ENCODE measurements at places on chromosomes 1 and 21.
A peak's percentile ranks its signal among the peaks of the same experiment; 100 is the strongest.

DNA sequence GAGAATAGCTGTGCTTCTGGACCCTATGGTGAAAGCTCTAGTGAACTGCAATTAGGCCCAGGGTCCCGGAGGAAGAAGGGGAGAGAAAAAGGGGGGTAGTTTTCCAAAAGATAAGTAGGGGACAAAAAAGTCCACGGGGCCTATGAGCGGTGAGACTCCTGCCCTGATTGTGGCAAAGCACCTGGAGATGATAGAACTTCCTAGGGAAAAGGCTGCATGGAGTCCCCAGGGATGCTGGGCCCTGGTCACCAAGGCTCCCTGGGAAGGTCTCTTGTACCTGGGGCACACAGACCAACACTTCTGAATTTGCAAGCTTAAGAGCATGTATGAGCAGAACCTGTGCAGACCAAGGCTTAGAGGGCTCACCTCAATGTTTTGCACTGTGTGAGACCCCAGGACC, 5.4 kb upstream of the SHISA4 start:
- no peaks in the 10 kb centered on the region for H3K27me3 ChIP-seq
- peaks cover 4% of the 10 kb centered on the region for H3K4me1 ChIP-seq
- no peak overlapping the region for H3K4me3 ChIP-seq
- H3K36me3 ChIP-seq: no peaks in the 10 kb centered on the region
- no peak overlapping the region for H3K27ac ChIP-seq

GRCh38 chr1:8844501-8845006, 27.1 kb upstream of the RERE start:
- no peaks in the 10 kb centered on the region for H3K27me3 ChIP-seq
- H3K4me1 ChIP-seq: no peaks in the 10 kb centered on the region
- DNase-seq: no peak
- H3K36me3 ChIP-seq: no peaks in the 10 kb centered on the region
- no peak overlapping the region for H3K4me3 ChIP-seq

- no peaks in the 10 kb centered on the region for H3K36me3 ChIP-seq
- no peak overlapping the region for H3K4me3 ChIP-seq
- DNase-seq: peak; percentile 86
- peak overlapping the region; percentile 3 for H3K27ac ChIP-seq
Observed at GRCh38 chr21:38351961-38352521, 95.2 kb downstream of the KCNJ15 start.

- DNase-seq: peak; percentile 37
- no peak overlapping the region for H3K4me3 ChIP-seq
- H3K27me3 ChIP-seq: no peaks in the 10 kb centered on the region
- H3K27ac ChIP-seq: no peak overlapping the region
- no peaks in the 10 kb centered on the region for H3K4me1 ChIP-seq
Observed at GRCh38 chr1:187891993-187892682, 1063.4 kb downstream of the PLA2G4A start.

DNA sequence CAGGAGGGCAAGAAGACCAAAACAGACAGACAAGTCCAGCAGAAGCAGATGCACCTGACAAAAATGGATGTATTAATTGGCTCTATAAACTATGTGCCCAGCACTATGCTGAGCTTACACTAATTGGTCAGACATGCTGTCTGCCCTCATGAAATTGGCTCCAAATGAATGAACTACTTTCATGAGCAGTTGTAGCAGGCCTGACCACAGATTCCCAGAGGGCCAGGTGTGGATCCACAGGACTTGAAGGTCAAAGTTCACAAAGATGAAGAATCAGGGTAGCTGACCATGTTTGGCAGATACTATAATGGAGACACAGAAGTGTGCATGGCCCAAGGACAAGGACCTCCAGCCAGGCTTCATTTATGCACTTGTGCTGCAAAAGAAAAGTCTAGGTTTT, 14.5 kb downstream of the SLAMF7 start:
- DNase-seq: no peak
- no peak overlapping the region for H3K4me3 ChIP-seq
- no peak overlapping the region for H3K27ac ChIP-seq
- H3K4me1 ChIP-seq: no peaks in the 10 kb centered on the region
- H3K27me3 ChIP-seq: no peaks in the 10 kb centered on the region

GRCh38 chr1:202194328-202194648, 689 bp downstream of the LGR6 start:
- no peaks in the 10 kb centered on the region for H3K36me3 ChIP-seq
- H3K27ac ChIP-seq: no peak overlapping the region
- no peak overlapping the region for H3K4me3 ChIP-seq
- peaks cover 17% of the 10 kb centered on the region for H3K27me3 ChIP-seq
- no peak for DNase-seq
- H3K4me1 ChIP-seq: no peaks in the 10 kb centered on the region

DNA sequence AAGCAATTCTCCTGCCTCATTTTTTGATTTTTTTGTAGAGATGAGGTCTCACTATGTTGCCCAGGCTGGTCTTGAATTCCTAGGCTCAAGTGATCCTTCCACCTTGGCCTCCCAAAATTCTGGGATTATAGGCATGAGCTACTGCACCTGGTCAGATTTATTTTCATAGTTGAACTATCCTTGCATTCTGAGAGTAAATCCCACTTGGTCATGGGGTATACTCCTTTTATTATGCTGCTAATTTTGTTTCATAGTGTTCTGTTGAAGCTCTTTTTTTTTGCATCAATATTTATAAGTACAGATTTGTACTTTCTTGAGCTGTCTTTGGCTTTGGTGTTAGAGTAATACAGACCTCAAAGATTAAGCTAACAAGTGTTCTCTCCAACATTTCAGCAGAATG, 12.8 kb upstream of the CCSAP start:
- H3K4me1 ChIP-seq: no peaks in the 10 kb centered on the region
- no peak overlapping the region for H3K27ac ChIP-seq
- H3K36me3 ChIP-seq: no peaks in the 10 kb centered on the region
- H3K27me3 ChIP-seq: no peaks in the 10 kb centered on the region
- H3K4me3 ChIP-seq: no peak overlapping the region

DNA sequence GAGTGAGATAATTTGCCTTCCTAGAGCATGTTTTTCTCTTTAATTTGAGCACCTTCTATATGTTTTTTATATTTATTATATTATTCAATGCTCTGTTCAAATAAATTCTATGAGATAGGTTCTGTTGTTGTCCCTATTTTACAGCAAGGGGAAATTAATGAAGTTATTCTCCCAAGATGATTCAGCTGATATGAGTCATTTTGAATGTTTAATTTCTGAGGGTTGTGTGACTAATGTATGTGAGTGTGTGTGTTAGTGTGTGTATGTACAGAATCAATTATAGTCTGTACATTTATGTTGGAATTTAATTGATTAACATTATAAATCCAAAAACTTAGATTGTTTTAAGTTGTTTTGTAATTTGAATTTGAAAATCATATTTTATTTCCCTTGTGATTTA, 1536.7 kb upstream of the B3GALT2 start:
- no peaks in the 10 kb centered on the region for H3K4me1 ChIP-seq
- H3K4me3 ChIP-seq: no peak overlapping the region
- no peak overlapping the region for H3K27ac ChIP-seq
- no peaks in the 10 kb centered on the region for H3K27me3 ChIP-seq
- H3K36me3 ChIP-seq: no peaks in the 10 kb centered on the region

GRCh38 chr21:39924577-39925308, 57.5 kb downstream of the PCP4 start:
- H3K27ac ChIP-seq: no peak overlapping the region
- H3K4me1 ChIP-seq: no peaks in the 10 kb centered on the region
- H3K36me3 ChIP-seq: no peaks in the 10 kb centered on the region
- H3K4me3 ChIP-seq: no peak overlapping the region

- DNase-seq: no peak
- no peak overlapping the region for H3K27ac ChIP-seq
- H3K27me3 ChIP-seq: no peaks in the 10 kb centered on the region
Observed at GRCh38 chr1:229028544-229028943, 242.4 kb upstream of the RAB4A start.

GRCh38 chr1:78340006-78340405, 150.8 kb upstream of the PTGFR start:
- H3K4me1 ChIP-seq: no peaks in the 10 kb centered on the region
- DNase-seq: no peak
- H3K36me3 ChIP-seq: no peaks in the 10 kb centered on the region
- H3K4me3 ChIP-seq: no peak overlapping the region

- H3K36me3 ChIP-seq: no peaks in the 10 kb centered on the region
- no peak overlapping the region for H3K27ac ChIP-seq
- H3K4me3 ChIP-seq: no peak overlapping the region
- H3K27me3 ChIP-seq: no peaks in the 10 kb centered on the region
Observed at GRCh38 chr1:156367383-156368156, 1.4 kb upstream of the RHBG start.

DNA sequence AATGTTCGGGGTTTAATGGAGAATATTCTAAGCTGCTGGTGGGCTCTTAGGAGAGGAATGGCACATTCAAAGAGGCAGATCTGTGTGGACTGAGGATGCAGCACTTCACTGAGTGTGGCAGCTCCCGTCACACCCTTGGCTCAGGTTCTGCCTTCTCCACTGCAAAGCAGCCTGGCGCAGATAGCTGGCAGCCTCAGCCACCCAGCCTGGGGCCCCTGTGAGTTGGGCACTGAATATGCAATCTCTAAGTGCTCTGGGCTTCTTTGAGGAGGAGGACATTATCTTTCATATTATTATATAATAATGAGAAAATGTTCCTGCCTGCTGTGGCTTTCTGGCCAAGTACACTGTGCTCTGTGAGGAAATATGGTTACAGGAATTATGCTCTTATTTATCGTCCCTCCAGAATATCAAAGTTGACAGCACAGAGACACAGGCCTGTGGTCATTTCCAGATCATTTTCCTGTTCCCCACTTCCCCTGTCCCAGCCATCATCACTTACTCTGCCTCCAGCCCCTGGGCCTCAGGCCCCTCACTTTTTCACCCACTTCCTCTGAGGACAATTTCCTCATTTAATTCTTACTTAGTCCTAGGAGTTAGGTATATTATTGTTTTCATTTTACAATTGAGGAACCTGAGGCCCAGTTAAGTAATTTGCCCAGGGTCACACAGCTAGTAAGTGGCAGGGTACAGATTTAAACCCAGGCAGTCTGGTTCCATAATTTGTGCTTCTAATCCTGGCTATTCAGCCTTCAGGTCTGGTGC, 53.6 kb downstream of the MAB21L3 start:
- no peak for DNase-seq
- H3K27ac ChIP-seq: no peak overlapping the region
- no peaks in the 10 kb centered on the region for H3K27me3 ChIP-seq
- no peaks in the 10 kb centered on the region for H3K36me3 ChIP-seq

GRCh38 chr1:159140474-159140873, 30.9 kb upstream of the CADM3 start:
- H3K27ac ChIP-seq: no peak overlapping the region
- H3K4me1 ChIP-seq: no peaks in the 10 kb centered on the region
- no peaks in the 10 kb centered on the region for H3K36me3 ChIP-seq
- H3K27me3 ChIP-seq: no peaks in the 10 kb centered on the region
- H3K4me3 ChIP-seq: no peak overlapping the region
- DNase-seq: no peak

DNA sequence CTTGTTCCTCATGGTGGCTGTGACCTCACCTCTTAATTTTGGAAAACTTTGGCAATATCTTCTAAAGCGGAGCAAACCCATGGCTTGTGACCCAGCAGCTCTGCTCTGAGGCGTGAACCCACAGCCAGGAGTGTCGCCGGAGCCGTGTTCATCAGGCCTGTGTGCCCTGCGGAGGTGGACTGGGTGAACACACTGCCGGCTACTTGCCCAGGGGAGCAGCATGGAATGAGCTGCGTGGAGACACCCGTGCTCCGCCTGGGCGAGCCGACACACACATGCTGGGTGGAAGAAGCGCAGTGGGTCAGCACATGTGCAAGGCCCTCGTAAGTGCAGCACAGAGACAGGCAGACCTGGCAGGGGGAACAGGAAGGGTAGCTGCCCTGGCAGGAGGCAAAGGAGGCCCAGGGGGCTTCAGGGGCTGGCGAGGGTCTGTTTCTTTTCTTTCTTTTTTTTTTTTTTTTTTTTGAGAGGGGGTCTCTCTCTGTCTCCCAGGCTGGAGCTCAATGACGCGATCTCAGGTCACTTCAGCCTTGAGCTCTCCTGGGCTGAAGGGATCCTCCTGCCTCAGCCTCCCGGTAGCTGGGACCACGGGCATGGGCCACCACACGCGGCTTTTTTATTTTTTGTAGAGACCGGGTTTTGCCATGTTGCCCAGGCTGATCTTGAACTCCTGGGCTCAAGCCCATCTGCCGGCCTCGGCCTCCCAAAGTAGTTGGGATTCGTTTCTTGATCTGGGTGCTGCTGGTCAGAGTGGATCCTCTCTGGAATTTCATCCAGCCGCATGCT, 41.8 kb downstream of the AGPAT3 start:
- no peak overlapping the region for H3K4me3 ChIP-seq
- no peak for DNase-seq
- no peaks in the 10 kb centered on the region for H3K36me3 ChIP-seq
- H3K27ac ChIP-seq: no peak overlapping the region
- H3K27me3 ChIP-seq: no peaks in the 10 kb centered on the region

- H3K4me1 ChIP-seq: no peaks in the 10 kb centered on the region
- no peaks in the 10 kb centered on the region for H3K27me3 ChIP-seq
- no peak for DNase-seq
- no peak overlapping the region for H3K27ac ChIP-seq
Observed at GRCh38 chr21:33355355-33355754, 30.6 kb downstream of the IFNAR1 start.

- H3K4me3 ChIP-seq: no peak overlapping the region
- no peaks in the 10 kb centered on the region for H3K4me1 ChIP-seq
- H3K27ac ChIP-seq: no peak overlapping the region
- H3K27me3 ChIP-seq: no peaks in the 10 kb centered on the region
- no peaks in the 10 kb centered on the region for H3K36me3 ChIP-seq
Observed at GRCh38 chr1:235782601-235783000, 84.1 kb downstream of the LYST start.

- H3K4me3 ChIP-seq: no peak overlapping the region
- H3K27me3 ChIP-seq: no peaks in the 10 kb centered on the region
- DNase-seq: no peak
- no peaks in the 10 kb centered on the region for H3K4me1 ChIP-seq
- no peaks in the 10 kb centered on the region for H3K36me3 ChIP-seq
Observed at GRCh38 chr1:170376801-170377385, 155.1 kb upstream of the GORAB start.

GRCh38 chr21:19011451-19011850, 607.9 kb upstream of the TMPRSS15 start:
- no peaks in the 10 kb centered on the region for H3K27me3 ChIP-seq
- H3K36me3 ChIP-seq: no peaks in the 10 kb centered on the region
- DNase-seq: no peak
- H3K4me1 ChIP-seq: no peaks in the 10 kb centered on the region
- H3K27ac ChIP-seq: no peak overlapping the region

GRCh38 chr1:36652011-36652410, 169.3 kb upstream of the CSF3R start:
- no peak overlapping the region for H3K4me3 ChIP-seq
- no peak for DNase-seq
- H3K4me1 ChIP-seq: no peaks in the 10 kb centered on the region
- H3K27me3 ChIP-seq: no peaks in the 10 kb centered on the region

GRCh38 chr1:2279210-2279639, 51.1 kb downstream of the SKI start:
- no peak overlapping the region for H3K4me3 ChIP-seq
- peak; percentile 100 for DNase-seq
- peaks cover 16% of the 10 kb centered on the region for H3K4me1 ChIP-seq
- H3K27me3 ChIP-seq: no peaks in the 10 kb centered on the region
- H3K27ac ChIP-seq: peak overlapping the region; percentile 80

Measured in mesendoderm (in vitro differentiated cells).